Stimulated activated CD4-positive, alpha-beta T cell treated with anti-CD3 and anti-CD28 coated beads, Interleukin-2, amount 100 ng/mL, for 4 hours (primary cell): ENCODE measurements at places on chromosomes 3 and 15.

DNA sequence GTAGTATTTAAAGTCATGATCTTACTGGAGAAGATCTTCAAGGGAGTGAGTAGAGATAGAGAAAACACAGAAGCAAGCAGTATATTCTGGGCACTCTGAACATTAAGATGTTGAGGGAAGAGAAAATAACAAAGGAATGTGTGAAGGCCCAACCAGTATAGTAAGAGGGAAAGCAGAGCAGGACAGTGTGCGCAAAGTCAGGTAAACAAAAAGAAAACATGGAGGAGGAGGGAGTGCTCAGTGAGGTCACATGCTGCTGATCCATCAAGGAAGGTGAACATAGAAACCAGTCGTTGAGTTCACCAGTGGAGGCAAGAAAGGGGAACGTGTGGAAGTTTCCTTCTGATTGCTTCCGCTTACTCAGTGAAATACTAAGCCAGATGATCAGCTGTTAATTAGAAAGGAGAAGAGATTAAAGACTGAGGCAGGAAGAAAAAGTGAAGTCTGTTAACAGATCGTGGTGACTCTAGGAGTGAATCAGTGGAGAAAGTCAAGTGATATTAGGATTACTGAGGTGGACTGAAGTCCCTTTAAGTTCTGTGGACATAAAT lies 47.2 kb downstream of the OPA1 start:
- no peak for DNase-seq

GRCh38 chr15:88818920-88819319 lies 15.7 kb downstream of the ACAN start:
- DNase-seq, result no peak

DNA sequence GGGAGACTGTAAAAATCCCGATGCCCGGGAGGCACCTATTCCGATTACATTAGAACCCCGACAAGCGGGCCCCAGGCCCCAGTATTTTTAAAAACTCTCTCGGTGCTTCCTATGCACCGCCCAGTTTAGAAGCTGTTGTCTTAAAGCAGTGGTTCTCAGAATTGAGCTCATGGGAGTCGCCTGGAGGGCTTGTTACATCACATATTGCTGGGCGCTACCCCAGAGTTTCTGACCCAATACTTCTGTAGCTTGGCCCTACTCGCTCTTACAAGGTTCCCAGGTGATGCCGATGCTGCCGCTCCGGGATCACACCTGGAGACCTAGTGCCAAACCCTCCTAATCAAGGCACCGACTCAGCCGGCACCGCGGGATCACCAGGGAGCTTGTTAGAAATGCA lies 35.2 kb downstream of the CPN2 start:
- no peak for DNase-seq

DNA sequence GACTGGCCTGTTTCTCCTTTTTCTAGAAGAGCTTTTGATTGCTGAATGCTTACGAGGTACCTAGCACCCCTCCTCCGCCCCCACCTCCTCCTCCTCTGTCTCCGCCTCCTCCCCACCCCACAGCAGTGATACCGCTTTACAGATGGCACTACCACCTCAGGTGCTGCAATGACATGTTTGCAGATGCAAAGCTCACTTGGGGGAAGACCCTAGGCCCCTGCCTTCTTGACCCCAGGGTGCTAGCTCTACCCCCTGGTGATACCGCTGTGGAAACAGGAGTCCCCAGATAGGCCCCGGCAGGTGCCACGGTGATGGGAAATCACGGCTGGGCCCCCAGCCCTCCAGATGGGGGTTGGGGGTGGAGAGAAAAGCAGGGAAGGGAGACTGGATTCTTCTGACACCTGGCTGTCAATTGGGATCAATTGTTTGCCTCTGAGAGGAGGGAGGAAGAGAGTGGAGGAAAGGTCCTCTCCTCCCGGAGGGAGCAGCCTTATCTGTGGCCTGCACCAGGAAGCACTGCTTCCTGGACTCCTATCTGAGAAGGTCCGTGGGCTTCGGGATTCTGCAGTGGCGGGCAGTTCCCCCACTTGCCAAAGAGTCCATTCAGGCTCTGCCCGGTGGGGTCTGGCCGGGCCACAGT lies 37.6 kb downstream of the DNASE1L3 start:
- DNase-seq, result no peak

DNA sequence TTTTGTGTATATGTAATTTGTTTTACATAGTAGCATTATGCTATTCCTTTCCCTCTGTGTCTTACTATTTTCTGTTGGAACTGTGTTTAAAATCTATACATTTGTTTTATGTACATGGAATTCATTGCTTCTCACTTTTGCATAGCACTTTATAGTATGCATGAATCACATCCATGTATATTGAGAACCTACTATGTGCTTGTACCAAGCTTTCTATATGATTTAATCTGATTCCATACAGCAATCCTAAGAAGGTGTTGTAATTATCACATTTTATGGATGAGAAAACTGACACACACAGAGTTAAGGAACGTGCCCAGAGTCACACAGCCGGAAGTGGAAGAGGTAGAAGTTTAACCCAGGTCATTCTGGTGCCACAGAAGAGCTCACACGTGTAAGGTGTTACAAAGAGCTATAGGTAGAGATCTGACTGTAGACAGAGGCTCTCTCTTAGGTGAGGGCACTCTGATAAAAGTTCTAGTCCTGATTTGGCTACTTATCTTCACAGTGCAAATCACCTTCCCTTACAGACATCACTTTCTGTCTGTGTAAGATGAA lies 3.5 kb upstream of the SMAD3 start:
- no peak for DNase-seq

DNA sequence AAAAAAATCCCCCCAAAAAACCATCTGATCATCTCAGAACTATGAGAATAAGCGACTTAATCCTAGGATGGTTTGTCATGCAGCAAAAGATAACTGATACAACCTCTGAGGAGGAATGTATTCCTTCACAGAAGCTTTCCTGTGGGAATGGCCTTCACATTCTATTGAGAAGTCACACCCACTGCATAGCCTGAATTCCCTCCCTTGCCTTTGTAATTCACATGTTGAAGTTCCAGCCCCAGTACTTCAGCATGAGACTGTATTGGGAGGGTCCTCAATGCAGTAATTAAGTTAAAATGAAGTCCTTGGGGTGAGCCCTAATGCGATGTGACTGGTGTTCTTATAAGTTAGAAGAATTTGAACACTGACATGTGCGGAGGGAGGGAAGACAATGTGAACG lies 395.2 kb downstream of the TUSC7 start:
- DNase-seq, result no peak

- DNase-seq, result no peak
Observed at GRCh38 chr3:122146466-122146865, 37.0 kb upstream of the CASR start.

GRCh38 chr3:108180194-108180593 lies 42.0 kb downstream of the IFT57 start:
- DNase-seq, result no peak

DNA sequence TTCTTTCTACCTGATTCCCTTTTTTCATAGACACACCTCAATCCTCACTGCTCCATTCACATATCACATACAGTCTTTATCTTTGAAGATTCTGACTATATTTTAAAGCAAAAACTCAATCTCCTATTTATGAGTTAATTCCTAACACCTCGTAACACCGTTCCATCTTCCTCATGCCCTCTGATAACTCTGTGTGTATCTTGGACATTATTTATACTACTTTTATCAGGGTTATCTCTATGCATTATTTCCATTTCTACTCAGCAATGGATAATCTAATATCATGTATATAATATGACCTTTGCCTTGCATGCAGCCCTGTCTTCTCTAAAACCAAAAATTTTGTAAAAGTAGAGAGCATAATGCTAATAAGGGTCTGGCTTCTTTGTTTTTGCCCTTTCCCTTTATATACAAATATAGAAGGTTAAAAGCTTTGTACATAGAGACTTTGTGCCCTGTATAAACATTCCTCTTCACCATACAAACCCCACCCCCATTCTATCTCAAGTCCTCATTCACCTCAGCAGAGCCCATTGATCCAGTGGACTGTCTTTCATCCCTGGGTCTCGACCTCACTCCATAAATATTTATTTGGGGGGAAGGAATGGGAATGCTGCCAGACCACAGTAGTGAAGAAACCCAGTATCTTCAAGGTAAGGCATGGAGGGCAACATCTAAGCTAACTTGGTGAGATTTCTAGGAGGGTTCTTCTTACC lies 21.8 kb downstream of the TRIM42 start:
- no peak for DNase-seq

DNA sequence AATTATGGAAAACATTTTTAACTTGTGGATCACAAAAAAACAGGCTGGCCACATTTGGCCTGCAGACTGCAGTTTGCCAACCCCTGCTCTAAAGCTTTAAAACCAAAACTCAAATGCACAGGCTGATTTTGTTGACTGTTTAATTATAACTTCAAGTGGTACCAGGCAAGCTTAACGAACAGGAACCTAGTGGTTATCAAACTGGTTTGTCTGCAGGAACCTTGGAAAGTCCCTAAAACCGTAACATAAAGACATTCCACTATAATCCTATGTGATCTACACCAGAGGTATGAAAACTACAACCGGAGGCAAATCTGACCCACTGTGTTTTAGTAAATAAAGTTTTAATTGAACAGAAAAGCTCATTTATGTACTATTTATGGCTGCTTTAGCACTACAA lies 52.4 kb downstream of the TBL1XR1 start:
- DNase-seq, result no peak

DNA sequence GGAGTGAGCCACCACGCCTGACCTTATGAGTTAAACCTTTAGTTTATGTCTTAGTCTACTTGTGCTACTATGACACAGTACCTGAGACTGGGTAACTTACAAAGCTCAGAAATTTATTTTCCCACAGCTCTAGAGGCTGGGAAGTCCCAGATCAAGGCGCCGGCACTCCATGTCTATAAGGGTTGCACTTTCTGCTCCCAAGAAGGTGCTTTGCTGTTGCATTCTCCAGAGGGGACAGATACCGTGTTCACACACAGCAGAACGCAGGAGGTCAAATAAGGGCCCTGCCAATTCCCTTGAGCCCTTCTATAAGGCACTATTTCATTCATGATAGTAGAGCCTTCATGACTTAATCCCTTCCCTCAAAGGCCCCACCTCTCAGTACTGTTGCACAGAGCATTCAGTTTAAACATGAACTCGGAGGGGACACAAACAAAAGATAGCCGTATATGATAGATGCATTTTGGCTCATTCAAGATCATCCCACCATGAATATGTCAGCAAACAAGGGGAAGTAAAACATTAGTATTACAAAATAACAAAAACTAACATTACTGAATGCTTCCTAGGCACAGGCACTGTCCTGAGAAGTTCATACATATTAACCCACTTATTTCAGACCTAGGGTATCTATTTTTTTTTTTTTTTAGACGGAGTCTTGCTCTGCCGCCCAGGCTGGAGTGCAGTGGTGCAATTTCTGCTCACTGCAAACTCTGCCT lies 26.5 kb downstream of the PLA1A start:
- no peak for DNase-seq

GRCh38 chr3:71360764-71361163 lies 222.8 kb downstream of the FOXP1 start:
- peak; percentile 29 for DNase-seq

- DNase-seq, result no peak
Observed at GRCh38 chr15:92020207-92020606, 166.7 kb downstream of the SLCO3A1 start.

DNA sequence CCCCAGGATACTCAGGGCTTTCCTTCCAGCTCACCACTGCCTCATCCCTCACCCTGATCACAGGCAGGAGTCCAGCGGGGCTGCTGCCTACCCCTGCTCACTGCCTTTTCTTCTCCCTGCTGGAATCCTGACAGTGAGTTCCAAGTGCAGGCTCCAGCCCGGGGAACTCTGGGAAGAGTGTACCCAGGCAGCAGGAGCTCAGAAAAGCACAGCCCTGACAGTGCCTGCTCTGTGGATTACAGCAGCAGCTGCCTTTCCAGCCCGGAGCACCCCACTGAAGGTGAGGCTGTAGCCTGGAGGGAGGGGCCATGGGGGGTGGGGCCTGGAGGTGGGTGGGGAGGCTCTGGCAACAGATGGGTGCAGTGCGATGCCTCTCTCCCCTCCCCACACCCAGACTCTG lies 6.1 kb upstream of the JMJD7 start:
- DNase-seq, result no peak

DNA sequence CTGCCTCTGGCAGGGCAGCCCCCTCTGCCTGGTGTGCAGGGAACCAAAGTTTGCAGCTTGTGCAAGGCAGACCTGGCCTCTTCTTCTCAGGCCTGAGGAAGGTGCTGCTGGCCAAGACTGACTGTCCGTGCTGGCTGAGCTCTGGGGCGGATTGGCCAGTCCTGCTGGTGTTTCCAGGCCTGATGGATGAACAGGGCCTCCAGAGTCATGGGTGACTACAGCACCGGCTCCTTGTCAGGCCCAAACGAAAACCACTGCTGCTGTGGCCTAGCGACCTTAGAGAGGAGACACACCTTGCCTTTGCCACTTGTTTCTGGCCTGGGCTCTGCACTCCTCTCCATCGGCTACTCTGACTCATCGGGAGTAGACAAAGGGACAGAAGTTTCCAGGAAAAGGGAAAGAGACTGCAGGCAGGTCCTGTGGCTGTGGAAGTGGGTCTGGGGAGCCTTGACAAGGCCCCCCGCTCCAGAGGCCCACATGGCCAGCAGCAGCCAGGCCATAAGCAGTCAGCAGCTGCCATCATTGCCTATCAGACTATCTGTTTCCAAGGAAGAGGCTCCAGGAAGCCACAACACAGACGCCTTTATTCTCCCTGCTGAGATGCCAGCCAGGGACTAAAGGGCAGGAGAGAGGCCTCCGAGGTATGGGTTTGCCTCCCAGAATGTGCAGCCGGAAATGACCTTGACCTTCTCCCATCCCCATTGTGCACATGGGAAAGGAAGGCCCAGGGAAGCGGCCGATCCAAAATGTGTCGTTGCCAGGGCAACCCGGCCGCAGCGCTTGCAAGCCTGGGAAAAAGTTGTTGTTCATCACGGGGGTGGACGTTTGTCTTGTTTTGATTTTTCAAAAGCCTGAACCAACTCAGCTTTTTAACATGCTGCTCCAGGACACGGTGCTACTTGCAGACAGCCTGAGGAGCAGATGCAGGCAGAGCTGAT lies 160.5 kb downstream of the CHSY1 start:
- no peak for DNase-seq

- no peak for DNase-seq
Observed at GRCh38 chr3:37137516-37137915, 36.9 kb downstream of the LRRFIP2 start.

DNA sequence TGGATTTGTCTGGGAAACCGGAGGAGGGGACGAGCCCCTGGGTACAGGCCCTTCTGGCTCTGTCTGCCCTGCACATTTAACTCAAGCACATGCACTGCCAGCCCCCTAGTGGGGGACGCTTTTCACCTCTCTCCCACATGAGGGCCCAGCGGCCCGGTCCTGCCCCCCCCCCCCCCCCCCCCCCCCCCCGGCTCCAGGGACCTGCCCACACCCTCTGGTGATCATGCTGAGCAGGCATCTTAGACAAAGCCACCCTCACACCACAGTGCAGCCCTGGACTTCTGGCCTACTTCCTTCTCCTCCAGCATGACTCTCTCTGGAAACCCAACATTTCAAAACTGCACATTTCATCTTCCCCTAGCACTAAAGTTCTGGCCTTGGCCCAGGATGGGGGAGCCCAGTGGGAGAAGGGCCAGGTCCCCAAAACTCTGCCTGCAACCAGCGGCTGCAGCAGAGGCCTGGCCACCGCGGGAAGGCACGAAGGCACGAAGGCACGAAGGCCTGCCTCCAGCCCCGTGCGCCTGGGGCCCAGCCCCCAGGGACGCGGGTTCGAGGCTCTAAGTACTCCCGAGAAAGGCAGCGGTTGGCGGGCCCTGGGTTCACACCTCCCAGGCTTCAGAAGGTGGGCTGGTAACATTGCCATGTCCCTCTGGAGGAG lies 14.1 kb downstream of the KLF15 start:
- no peak for DNase-seq
